ENCODE measurements at places on chromosomes 4 and X. TPM values are rescaled to one million over a fixed set of nuclear protein-coding genes. Genes with fewer than 3 reads are reported as not detected.

- no peak for DNase-seq
These were observed 104.3 kb downstream of the CORIN start for GRCh38 chr4:47733302-47734175.

- DNase-seq = no peak
These were observed 80.4 kb downstream of the PDLIM5 start for GRCh38 chr4:94531991-94532789.

DNA sequence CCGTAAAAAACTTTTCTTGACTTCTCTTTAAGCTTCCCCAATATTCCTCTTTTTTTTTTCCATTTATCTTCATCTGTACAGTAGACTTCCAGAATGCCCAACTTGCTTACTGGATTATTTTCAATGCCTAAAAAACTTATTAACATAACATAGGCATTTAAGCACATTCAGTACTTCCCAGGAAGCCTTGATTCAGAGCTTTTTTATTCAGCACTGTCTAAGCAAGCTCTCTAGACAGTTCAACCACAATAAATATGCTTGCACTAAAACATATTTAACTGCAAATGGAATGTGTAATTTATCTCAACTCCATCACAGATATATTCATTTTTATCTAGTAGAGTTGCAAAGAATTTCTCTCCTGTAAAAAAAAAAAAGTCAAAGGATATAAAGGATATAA is 997.8 kb downstream of the ARAP2 start:
- DNase-seq = no peak

DNA sequence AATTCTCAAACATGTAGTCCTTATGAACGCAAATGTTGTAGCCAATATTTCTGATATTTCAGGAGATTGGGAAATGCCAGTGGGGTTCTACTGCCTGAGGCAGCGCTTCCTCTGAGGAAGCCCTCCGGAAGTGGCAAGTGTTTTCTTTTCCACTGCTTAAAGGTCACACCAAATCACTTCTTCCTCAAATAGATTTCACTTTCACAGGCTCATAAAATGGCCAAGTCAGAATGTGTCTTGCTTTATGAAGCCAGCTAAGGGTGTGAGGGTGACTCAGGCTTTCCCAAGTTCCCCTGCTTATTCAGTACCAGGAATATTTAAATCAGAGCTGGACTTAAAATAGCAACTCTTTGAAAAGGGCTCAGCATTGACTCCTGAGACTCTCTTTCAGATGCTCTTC is 514.2 kb upstream of the DIPK2B start:
- no peak for DNase-seq

GRCh38 chr4:83405844-83406816 is 49.5 kb downstream of the HELQ start:
- no peak for DNase-seq

GRCh38 chr4:124435274-124435950 is 277.1 kb downstream of the ANKRD50 start:
- DNase-seq = no peak

GRCh38 chr4:145436796-145437195 is 44.9 kb upstream of the SMAD1 start:
- DNase-seq = no peak

MAGED4 gene
- total RNA-seq = 0.27 TPM

TEX13C gene
- not detected for total RNA-seq

GRCh38 chrX:129478516-129478915 is 44.8 kb downstream of the SMARCA1 start:
- DNase-seq = no peak

GRCh38 chrX:116285501-116285900 is 115.0 kb downstream of the AGTR2 start:
- no peak for DNase-seq

GRCh38 chr4:101791182-101791558 is 640 bp downstream of the BANK1 start:
- no peak for DNase-seq

DNA sequence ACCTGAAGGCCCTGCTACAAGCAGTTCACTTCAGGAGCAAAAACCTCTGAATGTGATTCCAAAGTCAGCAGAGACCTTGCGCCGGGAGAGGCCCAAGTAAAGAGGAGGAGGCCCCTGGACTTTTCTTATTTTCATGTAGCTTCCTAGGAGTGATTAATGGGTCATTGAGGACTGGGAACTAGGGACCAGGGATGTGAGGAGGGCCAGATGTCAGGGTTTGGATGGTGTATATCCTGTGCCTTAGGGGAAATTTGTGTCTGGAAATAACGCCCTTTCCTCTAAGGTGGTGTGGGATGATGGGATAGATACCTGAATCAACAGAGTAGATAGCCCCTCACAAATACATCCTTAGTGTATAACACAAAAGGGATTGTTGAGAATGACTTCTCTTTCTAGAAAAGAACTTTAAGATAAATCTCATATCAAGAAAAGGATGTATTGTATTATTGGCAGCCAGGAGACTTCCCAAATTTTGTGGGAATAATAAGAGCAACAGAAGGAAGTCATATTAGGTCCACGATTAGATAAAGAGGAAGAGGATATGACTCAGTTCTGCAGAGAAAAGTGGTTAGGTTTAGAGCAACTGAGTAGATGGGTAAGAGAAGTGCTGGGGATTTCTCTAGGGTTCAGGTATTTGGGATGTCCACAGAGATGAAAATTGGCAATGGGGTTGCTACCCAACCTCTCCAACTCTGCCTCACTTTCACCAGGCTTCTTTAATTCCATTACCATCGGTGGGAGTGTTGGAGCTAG is 1.1 kb downstream of the ITGB1BP2 start:
- DNase-seq = no peak

GRCh38 chrX:11702420-11702819 is 36.7 kb upstream of the ARHGAP6 start:
- DNase-seq = no peak

DNA sequence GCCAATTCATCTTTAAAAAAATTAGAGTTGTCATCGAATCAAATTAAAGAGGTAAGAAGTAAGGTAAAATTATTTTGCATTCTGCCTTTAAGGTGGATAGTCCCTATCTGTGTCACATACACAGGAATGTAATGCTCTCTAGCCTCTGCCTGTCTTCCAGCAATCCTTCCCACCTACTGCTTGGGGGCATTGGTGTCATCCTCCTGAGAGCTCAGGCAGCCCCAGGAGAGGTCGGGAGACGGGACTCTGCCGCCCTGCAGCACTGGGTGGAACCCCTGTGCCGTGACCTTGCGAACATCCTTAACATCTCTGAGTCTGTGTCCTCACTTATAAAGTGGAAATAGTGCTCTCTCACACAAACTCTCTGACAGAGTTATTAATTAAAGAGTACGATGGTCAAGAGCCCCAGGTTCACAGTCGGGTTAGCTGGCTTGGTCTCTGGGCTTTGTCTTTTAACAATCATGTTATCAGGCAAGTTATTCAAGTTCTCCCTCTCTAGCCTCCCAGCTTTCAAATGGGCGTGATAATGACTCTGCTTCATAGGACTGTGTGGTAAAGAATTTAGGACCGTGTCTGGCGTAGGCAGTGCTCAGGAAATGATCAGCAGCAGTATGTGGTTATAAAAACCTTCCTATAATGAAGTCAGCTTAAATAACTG is 10.2 kb downstream of the TLR3 start:
- no peak for DNase-seq

DNA sequence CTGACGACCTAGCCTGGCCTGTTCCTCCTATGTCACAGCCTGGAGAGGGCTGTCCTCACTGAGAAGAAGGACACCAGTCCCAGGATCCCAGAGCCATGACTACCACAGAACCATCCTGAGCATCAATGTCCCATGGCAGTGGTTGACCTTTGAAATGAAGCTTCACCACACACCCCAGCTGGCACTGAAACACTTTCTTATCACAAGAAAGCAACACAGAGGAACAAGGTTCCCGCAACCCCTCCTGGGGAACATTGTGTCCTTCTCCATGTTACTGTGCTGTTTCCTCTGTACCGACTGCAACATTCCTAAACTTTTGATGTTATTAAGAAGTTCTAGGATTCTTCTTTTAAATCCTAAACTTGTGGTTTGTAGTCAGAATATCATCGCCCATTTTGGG is 21.2 kb upstream of the FAM156A start:
- DNase-seq = no peak

PPEF2 gene
- total RNA-seq = not detected

GC gene
- not detected for total RNA-seq

- no peak for DNase-seq
These were observed 126.6 kb upstream of the SLC4A4 start for GRCh38 chr4:71212216-71212615.

DNA sequence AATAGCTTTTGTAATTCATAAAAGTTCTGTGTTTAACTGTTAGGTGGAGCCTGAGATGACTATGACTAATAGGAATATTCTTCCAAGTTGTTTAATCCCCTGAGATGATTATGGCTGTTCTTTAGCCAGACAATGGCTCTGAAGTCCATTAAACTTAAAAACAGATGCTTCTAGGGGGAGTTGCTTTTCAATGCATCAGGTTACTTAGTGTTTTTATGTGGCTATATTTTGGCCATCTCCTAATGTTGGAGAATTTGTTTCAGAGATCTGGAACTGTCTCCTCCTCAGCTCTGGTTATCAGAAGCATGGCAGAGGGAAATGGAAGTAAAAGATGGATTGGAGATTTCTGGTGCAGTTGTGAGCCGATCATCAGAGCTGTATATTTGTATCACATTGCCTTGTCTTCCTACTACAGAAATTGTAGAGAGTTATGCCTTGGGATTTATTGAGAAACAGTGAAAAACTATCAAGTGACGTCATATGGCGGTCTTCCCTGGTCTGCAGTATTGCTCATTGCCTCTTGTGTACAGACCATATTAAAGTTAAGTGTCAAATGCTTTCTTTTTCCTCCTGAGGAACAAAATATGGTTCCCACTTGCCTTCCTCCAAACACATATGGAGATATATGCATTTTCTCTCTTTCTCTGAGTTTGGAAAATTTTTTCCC is 29.8 kb downstream of the SGMS2 start:
- DNase-seq = no peak

DNA sequence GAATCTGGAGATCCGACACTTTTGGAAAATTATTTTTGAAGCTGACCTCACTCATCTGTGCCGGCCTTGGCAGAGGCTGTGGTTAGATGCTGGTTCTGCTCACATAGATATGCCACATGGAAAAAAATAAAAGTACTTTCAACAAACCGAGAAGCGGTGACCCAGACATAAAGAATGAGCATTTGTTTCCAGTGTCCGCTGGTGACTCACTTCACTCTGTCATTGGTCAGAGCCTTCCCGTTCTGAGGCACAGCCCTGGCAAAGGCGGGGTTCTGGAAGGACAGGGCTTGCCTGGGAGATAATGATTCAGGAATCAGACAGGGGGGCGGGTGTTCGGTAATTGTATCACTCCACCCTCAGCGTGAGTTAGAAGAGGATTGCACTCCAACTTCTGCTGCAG is 172.4 kb upstream of the MXRA5 start:
- DNase-seq = no peak

GRCh38 chr4:47913861-47914219 is 543 bp downstream of the NFXL1 start:
- DNase-seq = peak; percentile 71

GRCh38 chr4:74292111-74292870 is 16.0 kb upstream of the EPGN start:
- DNase-seq = no peak

GRCh38 chr4:823761-824460 is 2.0 kb downstream of the CPLX1 start:
- no peak for DNase-seq

GABRB1 gene
- 1.0 TPM for total RNA-seq

ZNF518B gene
- total RNA-seq = 22.8 TPM

MAGEA8 gene
- total RNA-seq = not detected

- DNase-seq = no peak
These were observed at the start of gene GPR82 for GRCh38 chrX:41723826-41724225. Gene GPR82 (plus strand): TSS chrX:41724181. CDS start chrX:41727027, 2,846 bp downstream.

DNA sequence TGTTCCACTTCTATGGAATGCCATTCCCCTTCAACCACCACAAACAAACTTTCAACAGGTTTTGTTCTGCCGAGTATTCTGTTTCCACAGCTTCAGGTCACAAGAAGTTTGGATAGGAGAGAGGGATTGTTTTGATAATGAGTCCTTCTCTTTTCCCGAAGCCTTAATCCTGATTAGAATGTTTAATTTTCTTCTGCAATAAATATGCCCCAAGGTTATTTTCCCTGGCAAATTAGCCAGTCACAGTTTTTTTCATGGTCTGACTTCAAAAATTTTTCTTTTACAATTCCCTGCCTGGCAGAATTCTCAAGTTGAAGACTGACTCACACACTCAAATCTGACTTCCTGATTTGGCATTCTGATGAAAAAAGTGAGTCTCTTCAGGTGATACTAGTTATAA is 33.1 kb upstream of the EDNRA start:
- DNase-seq = no peak

GRCh38 chr4:155608225-155608885 is 58.3 kb upstream of the GUCY1A1 start:
- no peak for DNase-seq

HTN1 gene
- total RNA-seq = not detected

Data from Right ventricle myocardium inferior (tissue), 1 donor.